CD8-positive, alpha-beta T cell (primary cell): ENCODE measurements at places on chromosomes 7 and 10.

DNA sequence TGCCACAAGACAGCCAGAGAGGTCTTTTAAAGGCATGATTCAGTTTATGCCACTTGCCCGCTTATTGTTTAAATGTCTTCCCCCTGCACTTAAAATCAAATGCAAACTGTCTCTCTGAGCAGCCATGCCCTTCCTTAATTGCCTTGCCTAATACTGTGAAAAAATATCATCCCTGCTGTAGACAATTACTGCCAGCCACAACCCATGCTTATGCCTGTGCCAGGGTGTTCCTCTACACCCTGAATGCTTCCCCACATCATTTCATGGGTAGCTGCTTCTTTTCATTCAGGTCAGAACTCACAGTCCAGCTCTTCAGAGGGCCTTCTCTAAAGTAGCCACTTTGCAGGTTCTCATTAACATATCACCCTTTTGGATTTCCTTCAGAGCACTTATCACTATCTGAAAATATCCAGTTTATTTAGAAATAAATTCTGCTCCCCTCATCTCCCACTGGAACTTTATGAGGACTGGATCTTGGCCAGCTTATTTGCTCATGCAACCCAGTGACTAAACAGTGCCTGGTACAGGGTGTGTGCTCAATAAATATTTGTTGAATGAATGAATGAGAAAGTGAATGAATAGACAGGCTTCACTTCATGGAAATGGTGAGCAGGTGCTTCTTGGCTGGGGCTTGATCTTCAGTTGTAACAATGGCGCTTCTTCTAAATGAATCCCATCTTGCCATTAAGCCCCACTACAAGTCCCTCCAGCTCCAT lies 162.4 kb upstream of the MDFIC start:
- no peak for DNase-seq

DNA sequence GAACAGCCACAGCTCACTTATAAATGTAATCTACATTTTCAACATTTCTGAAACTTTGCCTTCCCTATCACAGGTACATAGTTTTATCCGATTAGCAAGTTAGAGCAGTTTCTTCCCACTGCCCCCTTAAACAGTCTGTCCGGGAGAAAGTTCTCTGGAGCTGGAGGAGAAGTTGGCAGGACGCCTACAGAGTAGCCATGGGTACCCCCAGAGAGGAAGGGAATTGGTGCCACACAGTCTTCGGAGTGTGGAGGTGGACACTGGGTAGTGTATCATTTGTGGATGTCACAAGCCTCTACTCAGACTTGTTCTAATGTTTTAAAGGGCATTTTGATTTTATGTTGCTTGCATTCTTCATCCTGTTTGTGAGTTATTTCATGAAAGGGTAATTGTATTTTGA lies 39.0 kb downstream of the TAF3 start:
- no peak for DNase-seq

GRCh38 chr7:50678586-50678985 lies 104.1 kb downstream of the GRB10 start:
- DNase-seq: no peak

DNA sequence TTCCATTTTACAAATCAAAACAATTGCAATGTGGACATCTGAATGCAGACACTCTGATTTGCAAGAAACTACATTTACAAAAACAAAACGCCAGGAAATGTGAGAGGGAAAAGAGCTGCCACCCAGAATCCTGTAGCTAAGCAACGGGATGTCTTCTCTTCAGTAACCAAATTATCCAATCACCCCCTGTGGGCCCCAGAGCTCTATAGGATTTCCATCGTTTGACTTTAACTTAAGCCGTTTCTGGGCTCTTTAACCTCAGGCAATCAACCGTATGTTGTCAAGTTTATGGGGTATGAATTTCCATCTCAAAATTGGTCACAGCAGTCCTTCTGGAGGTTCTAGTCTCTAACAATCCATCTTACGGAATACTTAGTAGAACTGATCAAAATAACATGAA lies 240.5 kb downstream of the ETV1 start:
- DNase-seq: no peak
